ENCODE measurements at places on chromosomes 6 and 20. TPM values are rescaled to one million over a fixed set of nuclear protein-coding genes. Genes with fewer than 3 reads are reported as not detected.

PROCR gene
- 78.1 TPM for total RNA-seq

MTCH1 gene
- total RNA-seq = 224 TPM

SYNDIG1 gene
- total RNA-seq = 0.17 TPM

CST5 gene
- not detected for total RNA-seq

GPR6 gene
- total RNA-seq = not detected

RGS17 gene
- total RNA-seq = 3.4 TPM

PI16 gene
- 5.7 TPM for total RNA-seq

OTOR gene
- not detected for total RNA-seq

ABHD16B gene
- not detected for total RNA-seq

DCDC2 gene
- total RNA-seq = not detected

DEFB124 gene
- not detected for total RNA-seq

RIPOR3 gene
- 63.0 TPM for total RNA-seq

ZNF831 gene
- 0.65 TPM for total RNA-seq

GPSM3 gene
- total RNA-seq = 12.3 TPM

PRR18 gene
- not detected for total RNA-seq

EIF6 gene
- 63.2 TPM for total RNA-seq

MRPS18B gene
- total RNA-seq = 62.8 TPM

NPBWR2 gene
- not detected for total RNA-seq

PKHD1 gene
- 0.19 TPM for total RNA-seq

HLA-DMA gene
- 44.7 TPM for total RNA-seq

NHSL1 gene
- 21.9 TPM for total RNA-seq

TPMT gene
- 6.4 TPM for total RNA-seq

SUMO4 gene
- total RNA-seq = 4.5 TPM

HLA-DPA1 gene
- total RNA-seq = 354 TPM

PRPH2 gene
- total RNA-seq = 0.44 TPM

CCR6 gene
- not detected for total RNA-seq

SGK2 gene
- total RNA-seq = 5.5 TPM

PROKR2 gene
- total RNA-seq = not detected

SLC17A1 gene
- total RNA-seq = not detected

SLC13A3 gene
- total RNA-seq = 2.0 TPM

HELZ2 gene
- 10.4 TPM for total RNA-seq

SPATS1 gene
- total RNA-seq = not detected

CENPW gene
- not detected for total RNA-seq

SNTA1 gene
- total RNA-seq = 28.6 TPM

PAQR8 gene
- total RNA-seq = 4.4 TPM

CST7 gene
- 2.2 TPM for total RNA-seq

TRDN gene
- total RNA-seq = 2.2 TPM

TRAPPC3L gene
- not detected for total RNA-seq

HLA-DRB1 gene
- 143 TPM for total RNA-seq

PLG gene
- not detected for total RNA-seq

BTN1A1 gene
- not detected for total RNA-seq

NT5E gene
- total RNA-seq = 18.9 TPM

ARMH2 gene
- not detected for total RNA-seq

HLA-DRA gene
- total RNA-seq = 293 TPM

CNKSR3 gene
- total RNA-seq = 3.3 TPM

SIRPD gene
- not detected for total RNA-seq

SNX5 gene
- total RNA-seq = 117 TPM

CST4 gene
- total RNA-seq = not detected

PBOV1 gene
- total RNA-seq = not detected

IL17A gene
- total RNA-seq = not detected

TMC2 gene
- 0.94 TPM for total RNA-seq

AGPAT4 gene
- 8.3 TPM for total RNA-seq

HMGN3 gene
- total RNA-seq = 40.1 TPM

KIAA1755 gene
- 1.1 TPM for total RNA-seq

OPRM1 gene
- not detected for total RNA-seq

GMNN gene
- 10.5 TPM for total RNA-seq

EDEM2 gene
- total RNA-seq = 24.0 TPM

Data from subcutaneous adipose tissue (tissue), 4 donors.